ENCODE measurements at places on chromosomes 3 and 15.

GRCh38 chr3:161700998-161701397 lies 204.4 kb downstream of the OTOL1 start:
- no peak for DNase-seq

DNA sequence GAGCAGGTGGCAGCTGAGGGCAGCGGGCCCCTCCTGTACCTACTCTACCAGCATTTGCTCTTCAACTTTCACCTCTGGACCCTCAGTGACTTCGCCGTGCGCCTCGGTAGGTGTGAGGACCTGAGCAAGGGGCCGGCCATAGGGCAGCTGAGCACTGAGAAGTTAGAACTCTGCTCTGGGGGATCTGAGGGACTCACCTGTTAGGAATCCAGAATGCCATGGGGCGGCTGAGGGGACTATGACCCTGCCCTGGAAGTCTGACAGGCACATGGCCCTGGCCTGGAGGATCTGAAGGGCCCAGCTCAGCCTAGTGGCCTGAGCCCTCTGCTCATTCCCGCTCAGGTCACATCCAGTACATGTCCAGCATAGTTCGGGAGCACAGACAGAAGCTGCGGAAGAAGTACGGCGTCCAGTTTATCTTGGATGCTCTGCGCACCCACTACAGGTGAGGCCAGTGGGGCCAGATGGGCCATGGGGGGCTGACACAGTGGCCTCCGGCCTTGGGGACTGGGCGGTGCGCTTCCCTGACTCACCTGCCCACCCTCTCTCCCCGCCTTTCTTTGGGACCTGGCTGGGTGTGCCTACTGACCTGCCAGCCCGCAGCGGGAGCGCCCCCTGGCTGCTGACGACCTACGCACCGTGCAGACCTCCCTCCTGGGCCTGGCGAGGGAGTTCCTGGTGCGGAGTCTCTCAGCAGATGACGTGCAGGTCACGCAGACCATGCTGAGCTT lies 18.8 kb downstream of the NBEAL2 start:
- peak; percentile 72 for DNase-seq

DNA sequence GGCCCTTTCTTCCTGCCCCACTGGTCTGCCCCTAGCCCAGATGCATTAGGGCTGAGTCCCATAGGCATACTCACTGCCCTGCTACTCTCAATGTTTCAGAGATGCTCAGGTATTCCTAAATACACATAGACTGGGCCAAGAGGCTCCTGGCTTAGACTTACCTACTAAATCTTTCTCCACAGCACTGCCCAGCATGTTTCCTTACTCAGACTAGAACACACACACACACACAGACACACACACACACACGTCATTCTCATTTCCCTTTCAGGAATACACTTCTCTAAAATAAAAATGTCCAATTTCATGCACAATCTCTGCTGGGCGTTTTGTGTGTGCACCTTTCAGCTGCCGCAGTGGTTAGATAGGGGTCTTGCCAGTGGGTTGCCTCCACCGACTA lies 175.7 kb downstream of the FAM43A start:
- DNase-seq: no peak

DNA sequence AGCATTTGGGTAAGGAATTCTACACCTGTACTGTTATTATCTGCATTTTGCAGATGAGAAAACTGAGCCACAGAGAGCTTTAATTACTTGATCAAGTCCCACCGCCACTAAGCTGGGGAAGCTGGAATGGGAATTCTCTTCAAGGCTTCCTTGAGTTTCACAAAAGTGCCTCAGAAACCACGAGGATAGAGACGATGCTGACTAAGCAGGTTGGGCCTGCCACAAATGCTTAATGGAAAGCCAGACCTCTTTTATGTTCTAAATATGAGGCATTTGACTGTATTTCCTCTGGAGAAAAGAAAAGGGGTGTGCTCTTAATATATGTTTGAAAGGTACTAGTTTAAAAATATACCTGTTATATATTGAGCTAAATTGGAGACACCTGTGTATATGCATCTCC lies 34.7 kb downstream of the ADAMTS9 start:
- no peak for DNase-seq

DNA sequence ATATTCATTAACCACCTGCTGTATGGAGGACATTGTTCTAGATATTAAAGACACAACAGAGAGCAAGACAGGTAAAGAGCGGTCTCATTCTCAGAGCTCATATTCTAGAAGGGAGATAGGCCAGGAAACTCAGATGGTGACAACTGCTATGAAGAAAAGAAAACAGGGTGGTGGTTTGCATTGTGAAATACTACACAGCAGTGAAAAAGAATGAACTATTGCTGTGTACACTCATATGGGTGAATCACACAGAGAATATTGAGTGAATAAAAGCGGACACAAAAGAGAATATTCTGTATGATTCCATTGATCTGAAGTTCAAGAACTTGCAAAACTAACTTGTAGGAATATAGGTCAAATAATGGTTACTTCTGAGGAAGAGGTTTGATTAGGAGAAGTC lies 76.7 kb downstream of the TOP2B start:
- DNase-seq: no peak

- no peak for DNase-seq
These were observed 55.2 kb downstream of the PTPRG start for GRCh38 chr3:61616586-61616985.

- DNase-seq: peak; percentile 39
These were observed 82.8 kb upstream of the MEX3B start for GRCh38 chr15:82128401-82129148.

- DNase-seq: peak; percentile 32
These were observed 203.5 kb downstream of the RSRC1 start for GRCh38 chr3:158313338-158313927.

GRCh38 chr15:45648521-45649200 lies 13.8 kb downstream of the SQOR start:
- DNase-seq: peak; percentile 29

GRCh38 chr15:74614744-74615507 lies 710 bp upstream of the CLK3 start:
- peak; percentile 86 for DNase-seq

DNA sequence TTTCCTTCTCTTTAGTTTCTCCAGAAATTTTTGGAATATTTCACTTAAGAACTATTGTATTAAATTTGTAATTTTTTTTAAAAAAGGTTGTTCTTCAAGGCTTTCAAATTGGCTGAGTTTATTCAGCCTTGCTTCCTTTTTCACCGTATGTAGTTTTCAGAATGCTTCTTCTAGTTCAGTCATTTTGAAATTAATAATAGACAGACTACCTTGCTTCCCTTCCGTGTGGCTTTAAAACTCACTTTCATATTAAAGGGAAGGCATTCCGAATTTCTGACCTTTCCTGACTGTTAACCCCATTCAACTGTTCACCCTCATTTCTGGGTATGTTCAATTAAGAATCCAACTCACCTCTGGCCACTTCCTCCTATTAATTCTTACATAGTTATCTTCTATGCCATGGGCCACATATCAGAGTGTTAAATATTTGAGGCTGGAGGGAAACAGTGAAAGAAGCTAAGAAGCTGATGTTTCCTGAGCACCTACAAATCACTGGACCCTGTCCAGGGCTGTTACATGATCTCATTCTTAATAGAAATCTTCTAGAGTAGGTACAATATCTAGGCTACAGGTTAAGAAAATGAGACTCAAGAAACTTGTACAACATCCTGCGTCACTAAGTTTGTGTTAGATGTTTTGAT lies 237.5 kb downstream of the P3H2 start:
- DNase-seq: no peak

GRCh38 chr3:45084820-45085816 lies 59.0 kb downstream of the CLEC3B start:
- no peak for DNase-seq

GRCh38 chr3:136546720-136547119 lies 205.5 kb downstream of the STAG1 start:
- no peak for DNase-seq

GRCh38 chr15:76099388-76099787 lies 39.6 kb downstream of the TMEM266 start:
- DNase-seq: no peak

DNA sequence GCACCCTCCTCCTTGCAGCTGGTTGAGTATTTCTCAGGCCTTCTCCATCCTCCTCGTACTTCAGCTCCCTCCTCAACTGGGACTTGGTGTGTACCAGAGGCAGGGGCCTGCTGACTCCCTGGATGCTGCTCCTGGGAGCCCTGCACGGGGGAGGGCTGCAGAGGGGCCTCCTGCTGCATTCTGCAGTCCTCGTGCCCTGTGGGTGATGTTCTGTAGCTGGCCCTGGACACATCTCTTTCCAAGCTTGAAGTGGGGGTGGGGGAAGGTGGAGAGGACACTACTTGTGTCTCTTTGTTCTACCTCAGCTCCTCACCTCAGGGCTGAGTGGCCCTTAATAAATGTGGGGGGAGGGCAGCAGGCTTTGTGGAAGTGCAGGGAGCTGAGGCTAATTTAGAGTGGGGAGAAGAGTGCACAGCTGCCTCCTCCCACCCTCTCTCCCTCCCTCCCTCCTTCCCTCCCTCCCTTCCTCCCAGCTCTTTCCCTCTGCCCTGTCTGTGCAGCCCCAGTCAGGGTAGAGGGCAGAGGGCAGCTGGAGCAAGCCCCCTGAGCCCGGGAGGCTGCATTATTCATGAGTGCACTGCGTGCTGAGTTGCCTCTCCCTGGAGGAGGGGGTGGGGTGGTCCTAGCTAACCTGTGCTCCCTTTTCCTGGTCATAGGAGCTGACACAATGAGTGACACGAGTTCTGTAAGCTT lies 3.7 kb upstream of the GRM2 start:
- DNase-seq: no peak

GRCh38 chr3:76679541-76679940 lies 360.4 kb upstream of the ROBO2 start:
- DNase-seq: no peak

- no peak for DNase-seq
These were observed 63.1 kb downstream of the PRKAR2A start for GRCh38 chr3:48784426-48785120.

DNA sequence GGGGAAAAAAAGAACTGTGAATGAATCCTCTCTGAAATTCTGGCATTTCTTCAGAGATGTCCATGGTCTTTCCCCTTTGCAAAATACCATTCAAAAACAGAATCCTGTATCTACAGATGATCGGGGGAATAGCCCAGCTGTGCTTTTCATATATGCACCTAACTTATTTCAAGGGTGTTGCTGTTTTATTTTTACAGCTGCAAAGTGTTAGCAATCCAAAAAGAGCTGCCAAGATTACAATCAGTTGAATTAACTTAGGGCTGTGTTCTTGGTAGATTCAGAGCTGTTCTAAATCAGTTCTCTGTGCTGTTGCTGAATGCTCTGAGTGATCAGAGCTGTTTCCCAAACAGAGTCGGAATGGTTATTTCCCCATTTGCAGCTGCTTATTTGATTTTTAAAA lies 175.7 kb upstream of the SEMA6D start:
- DNase-seq: no peak

DNA sequence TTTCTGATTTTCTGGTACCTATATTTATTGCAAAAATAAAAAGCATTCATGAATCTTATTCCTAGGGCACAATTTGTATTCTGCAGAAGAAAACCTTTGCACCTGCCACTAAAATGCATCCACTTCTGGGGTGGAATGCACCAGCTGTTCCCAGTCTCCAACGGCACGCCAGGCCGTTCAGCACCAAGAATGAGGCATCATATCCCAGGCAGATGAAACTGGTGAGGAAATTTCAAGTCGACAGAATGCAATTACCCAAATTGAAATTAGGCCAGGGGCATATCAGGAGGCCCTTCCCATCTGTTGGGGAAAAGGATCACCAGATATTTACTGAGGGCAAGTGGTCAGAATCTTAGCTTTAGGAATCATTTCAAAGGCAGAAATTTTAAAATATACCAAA lies 13.6 kb upstream of the RBMS3 start:
- no peak for DNase-seq

DNA sequence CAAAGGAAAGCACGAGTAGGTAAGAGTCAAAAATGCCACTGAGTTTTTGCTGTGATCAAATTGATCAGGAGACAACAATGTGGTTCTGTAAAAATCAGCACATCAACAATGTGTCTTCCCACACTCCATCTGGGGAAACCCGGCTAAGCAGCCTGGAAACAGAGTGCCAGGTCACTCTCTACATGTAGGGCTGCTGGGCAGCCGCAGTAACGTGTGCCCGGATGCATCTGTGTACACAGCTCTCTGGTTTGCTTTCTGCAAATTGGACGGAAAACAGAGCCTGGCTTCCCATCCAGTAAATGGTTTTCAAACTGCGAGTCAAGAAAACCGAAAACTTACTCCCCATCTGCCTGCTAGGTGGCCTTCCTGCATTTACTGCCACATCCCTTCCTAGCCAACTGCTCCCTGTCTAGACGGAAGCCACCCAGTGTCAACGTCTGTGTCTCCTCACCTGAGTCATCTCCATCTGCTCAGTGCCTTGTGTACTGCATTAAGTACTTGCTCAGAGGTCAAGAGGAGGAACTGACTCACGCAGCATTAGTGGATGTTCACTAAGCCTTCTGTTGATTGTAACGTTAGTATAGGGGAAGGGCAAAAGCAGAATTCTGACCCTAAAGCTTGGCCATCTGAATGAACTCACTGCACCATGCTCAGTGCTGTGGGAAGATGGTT lies 124.1 kb downstream of the TJP1 start:
- no peak for DNase-seq

GRCh38 chr3:129934234-129935123 lies 40.0 kb upstream of the TRH start:
- DNase-seq: peak; percentile 32

DNA sequence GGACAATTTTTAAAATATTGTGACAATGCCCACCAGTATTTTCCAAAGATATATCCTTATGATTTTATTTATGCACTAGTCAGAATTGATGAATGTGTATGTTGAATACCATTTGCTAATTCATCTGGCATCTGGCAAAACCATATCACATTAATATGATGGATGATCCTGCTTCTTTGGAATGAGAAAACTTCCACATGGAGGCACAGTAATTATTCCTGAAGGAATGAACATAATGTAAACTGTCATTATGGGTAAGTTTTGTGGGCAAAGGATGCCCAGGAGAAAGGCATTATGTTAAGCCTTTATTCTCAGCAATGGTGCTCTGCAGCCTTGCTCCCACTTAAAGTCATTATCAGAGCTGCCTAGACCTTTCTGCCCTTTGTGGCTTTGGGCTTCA lies 113.0 kb upstream of the MME start:
- DNase-seq: no peak

GRCh38 chr15:80437334-80437891 lies 33.2 kb downstream of the ARNT2 start:
- DNase-seq: no peak

DNA sequence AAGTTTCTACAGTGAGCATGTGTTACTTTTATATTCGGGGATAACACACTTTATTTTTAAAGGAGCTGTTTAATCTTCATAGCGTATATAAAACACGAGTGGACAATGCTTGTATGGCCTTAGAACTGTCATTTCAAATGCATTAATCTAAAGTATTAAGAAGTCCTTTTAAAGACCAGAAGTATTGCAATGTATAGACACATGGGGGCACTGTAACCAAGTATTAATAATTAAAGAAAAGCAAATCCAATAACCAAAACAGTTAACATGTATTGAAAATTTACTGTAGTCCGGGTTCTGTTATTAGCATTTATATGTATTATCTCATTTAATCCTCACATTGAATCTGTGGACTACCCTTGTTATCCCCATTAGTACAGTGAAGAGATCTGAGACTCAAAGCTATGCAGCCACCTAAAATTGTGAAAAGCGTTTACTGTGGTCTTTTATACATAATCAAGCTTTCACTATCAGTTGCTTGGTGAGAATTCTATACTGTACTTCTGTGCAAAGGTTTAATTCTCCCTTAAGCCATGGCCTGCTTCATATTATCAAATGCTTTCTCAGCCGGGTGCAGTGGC lies 10.1 kb downstream of the ARL14 start:
- DNase-seq: peak; percentile 6

- DNase-seq: peak; percentile 93
These were observed 18.8 kb downstream of the HEMK1 start for GRCh38 chr3:50587806-50588758.

All from activated CD4-positive, alpha-beta T cell treated with anti-CD3 and anti-CD28 coated beads, Interleukin-2, Interleukin-6, amounts not matched to agents 100 ng/mL and 50 ng/mL, durations not matched to agents 16 hours and 8 hours (primary cell).